Amniotic stem cell (primary cell): ENCODE measurements at places on chromosomes 2 and 18.

DNA sequence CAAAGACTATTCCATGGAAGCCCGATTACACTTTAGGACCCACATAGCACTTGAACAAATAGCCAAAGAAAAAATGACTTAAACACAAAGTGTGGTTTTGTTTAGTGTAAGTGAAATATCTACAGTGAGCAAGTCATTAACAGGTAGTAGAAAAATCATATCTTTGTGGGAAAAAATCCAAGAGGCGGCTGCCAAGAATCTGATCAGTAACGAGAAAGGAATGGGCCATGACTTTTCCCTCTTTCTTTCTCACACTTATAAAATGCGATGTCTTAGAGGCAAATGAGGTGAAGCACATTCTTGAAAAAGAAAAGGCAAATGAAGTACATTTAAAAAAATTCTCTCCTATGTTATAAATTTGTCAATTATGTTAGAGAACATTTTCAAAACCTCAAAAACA is 12.9 kb upstream of the GEMIN6 start:
- no peak for DNase-seq

DNA sequence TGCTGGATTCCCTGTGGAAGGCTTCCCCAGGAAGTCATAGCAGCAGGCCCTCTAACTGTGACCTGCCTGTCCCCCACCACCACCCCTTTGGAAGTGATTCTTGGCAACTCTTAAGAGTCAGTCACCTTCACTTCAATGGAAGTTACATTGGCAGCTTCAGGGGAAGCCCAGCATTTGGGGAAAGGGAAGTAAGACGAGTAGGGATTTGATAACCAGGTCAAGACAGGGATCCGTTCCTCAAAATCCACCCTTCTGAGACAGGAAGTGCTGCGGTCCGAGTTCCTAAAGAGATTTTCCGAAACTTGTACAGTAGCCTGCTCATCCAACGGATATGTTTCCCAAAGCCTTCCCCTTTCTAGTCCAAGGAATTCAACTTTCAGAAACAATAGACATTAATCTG is 54.2 kb downstream of the MRPL35 start:
- DNase-seq: no peak

DNA sequence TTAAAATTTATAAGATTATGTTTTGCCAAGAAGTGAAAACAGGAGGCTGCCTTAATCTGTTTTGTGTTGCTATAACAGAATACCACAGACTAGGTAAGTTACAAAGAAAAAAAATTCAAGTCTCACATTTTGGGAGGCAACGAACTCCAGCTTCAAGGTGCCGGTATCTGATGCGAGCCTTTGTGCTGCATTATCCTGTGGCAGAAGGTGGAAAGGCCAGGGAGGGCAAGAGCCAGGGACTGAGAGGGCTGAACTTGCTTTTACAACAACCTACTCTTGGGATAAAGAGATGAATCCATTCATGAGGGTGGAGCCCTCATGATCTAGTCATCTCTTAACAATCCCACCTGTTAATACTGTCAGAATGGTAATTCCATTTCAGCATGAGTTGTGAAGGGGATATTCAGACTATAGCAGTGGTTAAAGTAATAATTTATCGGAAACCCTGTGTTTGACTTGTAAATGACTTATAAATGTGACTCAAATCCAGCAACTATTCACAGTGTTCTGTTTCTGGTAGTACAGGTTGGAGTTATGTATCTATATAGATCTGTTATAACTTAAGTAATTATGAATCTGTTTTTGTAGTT is 3.7 kb downstream of the MTX2 start:
- no peak for DNase-seq

DNA sequence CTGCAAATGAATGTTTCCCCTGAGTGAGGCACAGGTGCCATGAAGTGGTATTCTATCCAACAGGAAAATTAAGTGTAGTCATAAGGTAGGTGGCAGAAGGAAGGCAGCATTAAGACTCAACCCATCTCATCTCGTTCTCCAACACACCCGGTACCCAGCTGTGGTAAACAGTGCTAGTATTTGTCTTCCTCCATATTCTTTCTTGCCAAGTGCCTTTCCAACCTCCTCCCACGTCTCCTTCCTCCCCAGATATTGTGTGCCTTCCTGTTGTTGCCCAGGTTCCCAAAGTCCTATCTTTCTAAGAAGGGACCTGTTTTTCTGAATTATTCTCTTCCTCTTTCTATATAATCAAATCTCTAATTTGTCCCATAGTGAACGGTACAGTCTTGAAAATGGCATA is 83.5 kb downstream of the CRIM1 start:
- DNase-seq: no peak

DNA sequence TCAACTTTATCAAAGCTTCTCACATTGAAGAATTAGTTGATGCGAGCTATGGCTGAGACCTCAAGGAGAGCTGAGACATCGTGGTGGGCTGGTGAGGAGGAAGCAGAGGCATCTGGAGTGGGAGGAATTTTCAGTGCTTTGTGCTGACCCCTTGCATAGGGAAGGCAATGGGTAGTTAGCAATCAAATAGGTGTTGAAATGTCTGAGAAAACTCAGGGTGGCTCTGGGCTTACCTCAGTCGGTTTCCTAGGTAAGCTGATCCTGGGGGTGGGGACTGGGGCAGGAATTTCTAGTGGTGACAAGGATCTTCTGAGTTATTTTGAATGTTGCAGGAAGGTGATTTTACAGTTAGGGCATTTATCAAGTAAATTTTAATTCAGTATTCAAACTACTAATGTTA is 20.7 kb upstream of the DPP10 start:
- no peak for DNase-seq

GRCh38 chr2:77296791-77297190 is 225.4 kb downstream of the LRRTM4 start:
- no peak for DNase-seq

- no peak for DNase-seq
These were observed 36.4 kb upstream of the TBR1 start for GRCh38 chr2:161379740-161380139.

DNA sequence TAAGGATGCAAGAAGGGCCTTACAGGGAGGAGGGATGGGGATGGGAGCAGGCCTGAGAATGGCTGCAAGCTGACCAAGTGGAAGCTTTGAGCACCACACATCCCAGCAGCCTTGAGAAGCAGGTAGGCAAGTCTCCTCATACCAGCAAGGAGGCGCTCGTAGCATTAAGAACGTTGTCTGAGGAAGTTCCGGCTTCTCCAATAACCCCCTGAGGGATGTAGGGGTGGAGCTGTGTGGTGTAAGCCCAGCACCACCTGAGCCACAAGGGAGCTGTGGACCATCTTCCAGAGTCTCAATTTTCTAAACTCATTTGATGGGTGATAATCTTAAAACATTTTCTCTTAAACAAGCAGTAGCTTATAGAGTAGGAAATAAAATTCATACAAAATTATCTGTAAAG is 50.6 kb downstream of the ST3GAL5 start:
- no peak for DNase-seq

DNA sequence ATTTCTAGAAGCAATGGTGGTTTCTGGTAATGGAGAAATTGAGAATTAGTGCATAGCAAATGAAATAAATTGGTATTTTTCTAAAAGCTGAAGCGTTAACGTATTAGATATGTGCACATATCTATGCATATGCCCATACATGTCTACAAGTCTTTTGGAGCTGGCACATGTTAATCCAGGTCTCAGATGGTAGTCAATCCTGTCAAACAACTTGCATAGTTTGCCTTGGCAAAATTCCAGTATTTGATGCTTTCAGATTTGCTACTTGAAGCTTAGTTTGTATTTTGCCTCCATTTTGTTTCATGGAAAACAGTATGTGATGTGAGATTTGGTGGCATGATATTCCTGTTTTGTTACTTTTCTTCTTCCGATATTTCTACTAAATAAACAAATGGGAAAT is 304.6 kb downstream of the PARD3B start:
- DNase-seq: no peak

GRCh38 chr2:28662044-28662443 is 89.6 kb upstream of the PPP1CB start:
- no peak for DNase-seq

DNA sequence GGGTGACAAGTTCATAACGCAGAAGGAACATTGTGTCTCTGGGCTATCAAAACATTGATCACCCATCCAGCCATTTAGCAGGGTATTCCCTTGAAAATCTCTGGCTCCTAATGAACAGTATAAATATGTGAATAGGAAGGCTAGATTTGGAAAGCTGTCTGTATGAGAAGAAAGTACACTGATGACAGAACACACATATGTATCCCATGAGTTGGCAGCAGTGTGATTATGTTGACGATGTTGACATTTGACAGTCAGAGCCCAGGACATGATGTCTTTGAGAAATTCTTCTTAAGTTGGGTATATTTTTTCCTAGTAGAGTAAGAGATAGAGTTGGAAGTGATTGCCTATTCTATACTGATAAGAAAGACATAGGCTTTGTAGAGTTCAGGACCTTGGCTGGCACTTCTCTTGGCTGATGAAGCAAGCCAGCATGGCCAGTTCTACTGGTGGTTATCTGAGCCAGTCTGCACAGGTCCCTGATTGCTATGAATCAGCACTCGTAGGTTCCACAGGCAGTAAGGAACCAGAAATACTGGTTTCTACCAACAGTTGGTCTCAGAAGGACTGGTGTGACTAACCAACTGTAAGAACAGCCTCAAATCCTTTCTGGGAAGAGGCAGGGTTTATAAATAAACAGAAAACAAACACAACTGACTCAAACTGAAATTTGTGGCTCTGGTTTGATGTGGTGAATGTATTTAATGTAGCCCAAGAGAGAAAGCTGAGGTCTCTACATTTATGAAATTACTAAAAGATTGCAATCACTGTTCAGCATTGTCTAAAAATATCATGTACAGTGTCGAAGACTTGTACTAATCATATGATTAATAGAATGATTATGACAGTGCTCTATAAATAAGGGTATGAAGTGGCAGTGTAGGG is 43.9 kb upstream of the RAPH1 start:
- DNase-seq: no peak

GRCh38 chr2:38494394-38494793 is 108.3 kb downstream of the HNRNPLL start:
- DNase-seq: no peak

- peak; percentile 50 for DNase-seq
These were observed 93.3 kb upstream of the PPP1CB start for GRCh38 chr2:28658369-28658768.

GRCh38 chr2:149901231-149901859 is 313.8 kb upstream of the MMADHC start:
- no peak for DNase-seq

DNA sequence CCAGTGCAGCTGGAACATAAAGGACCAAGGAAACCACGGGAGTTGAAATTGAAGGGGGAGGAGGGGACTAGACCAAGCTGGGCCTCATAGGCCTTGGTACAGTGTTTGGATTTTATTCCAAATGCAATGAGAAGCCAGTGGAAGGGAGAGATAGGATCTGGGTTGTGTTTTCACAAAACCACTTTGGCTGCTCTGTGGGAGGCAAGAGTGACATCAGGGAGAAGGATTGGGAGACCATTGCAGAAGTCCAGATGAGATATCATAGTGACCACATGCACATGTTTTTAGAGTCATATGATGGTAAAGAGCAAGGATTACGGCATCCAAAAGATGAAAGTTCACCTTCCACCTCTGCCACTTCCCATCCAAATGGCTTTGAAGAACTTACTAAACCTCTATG is 210.2 kb downstream of the PAX3 start:
- DNase-seq: no peak

GRCh38 chr2:178295115-178295514 is 100.8 kb downstream of the OSBPL6 start:
- no peak for DNase-seq

- DNase-seq: no peak
These were observed 422.0 kb downstream of the GALR1 start for GRCh38 chr18:77671456-77672167.

GRCh38 chr2:16637304-16637703 is 28.3 kb downstream of the CYRIA start:
- no peak for DNase-seq

- DNase-seq: no peak
These were observed 1324.1 kb upstream of the SLC39A10 start for GRCh38 chr2:194332799-194333490.

GRCh38 chr18:65753520-65753919 is 2.7 kb downstream of the CDH7 start:
- DNase-seq: no peak
